ENCODE measurements at places on chromosomes 2 and 18.

DNA sequence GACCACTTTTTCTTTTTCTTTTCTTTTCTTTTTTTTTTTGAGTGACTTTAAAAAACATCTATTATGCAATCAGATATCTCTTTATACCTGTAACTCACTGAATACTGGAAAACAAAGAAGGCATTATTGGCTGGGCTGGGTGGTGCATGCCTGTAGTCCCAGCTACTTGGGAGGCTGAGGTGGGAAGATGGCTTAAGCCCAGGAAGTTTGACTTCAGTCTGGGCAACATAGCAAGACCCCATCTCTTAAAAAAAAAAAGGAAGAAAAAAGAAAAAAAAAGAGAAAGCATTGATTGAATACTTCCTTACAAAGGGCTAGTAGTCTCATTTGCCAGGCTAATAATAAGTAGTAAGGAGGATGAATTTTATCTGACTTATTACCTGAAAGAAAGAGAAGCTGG is 2.7 kb upstream of the MTCL1 start:
- DNase-seq: no peak

DNA sequence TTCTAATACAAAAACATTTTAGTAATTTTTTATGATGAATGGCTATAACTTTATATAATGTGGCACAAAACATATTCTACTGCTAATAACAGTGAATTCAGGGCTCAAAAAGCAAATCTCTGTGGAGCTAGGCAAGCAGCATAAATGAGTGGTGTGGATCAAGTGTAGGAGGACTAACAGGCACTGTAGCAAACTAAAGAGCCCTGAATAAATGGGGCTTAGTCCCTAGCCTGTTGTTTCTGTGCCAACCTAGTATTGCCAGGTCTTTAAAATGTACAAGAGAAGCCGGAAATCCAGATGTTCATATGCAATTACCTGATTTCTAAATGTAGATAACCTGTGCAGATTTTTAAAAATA is 18.5 kb downstream of the REL start:
- no peak for DNase-seq

DNA sequence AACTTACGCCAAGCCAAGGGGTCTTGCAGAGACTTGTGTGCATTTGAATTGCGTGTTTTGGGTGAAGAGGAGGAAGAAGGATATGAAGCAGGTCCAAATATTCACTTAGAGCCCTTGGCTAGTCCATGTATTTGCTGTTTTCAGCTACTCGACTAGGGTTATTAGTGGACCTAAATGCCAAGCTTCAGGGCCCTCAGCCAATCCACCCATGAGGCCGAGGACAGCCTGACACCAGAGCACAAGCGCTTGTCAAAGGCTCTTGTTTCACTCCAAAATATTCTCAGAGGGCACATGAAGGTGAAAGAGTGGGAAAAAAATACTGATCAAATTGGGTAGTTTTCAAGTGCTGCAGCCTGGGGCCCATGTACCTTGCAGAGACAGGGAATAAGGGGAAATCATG is 174.8 kb upstream of the ACAA2 start:
- no peak for DNase-seq

DNA sequence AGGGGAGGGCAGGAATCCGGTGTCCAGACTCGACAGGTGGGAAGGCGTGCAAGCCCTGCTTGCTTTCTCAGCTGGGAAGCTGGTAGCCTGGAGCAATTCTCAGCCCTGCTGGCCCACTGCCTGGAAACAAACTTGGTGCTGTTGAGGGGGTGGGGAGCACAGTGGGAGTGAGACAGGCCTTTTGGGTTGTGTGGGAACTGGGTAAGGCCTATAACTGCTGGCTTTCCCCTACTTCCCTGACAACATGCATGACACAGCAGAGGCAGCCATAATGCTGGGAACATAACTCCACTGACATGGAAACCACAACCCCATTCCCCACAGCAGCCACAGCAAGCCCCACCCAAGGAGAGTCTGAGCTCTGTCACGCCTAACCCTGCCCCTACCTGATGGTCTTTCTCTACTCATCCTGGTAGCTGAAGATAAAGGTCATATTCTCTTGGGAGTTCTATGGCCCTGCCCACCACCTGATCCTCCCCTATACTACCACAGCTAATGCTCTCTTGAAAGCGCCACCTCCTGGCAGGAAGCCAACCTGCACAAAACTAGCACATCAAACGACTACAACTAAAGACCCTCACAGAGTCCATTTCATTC is 122.9 kb upstream of the ACVR1C start:
- peak; percentile 6 for DNase-seq

- DNase-seq: no peak
Measured at GRCh38 chr2:78775291-78775690, 250.2 kb upstream of the REG3G start.

DNA sequence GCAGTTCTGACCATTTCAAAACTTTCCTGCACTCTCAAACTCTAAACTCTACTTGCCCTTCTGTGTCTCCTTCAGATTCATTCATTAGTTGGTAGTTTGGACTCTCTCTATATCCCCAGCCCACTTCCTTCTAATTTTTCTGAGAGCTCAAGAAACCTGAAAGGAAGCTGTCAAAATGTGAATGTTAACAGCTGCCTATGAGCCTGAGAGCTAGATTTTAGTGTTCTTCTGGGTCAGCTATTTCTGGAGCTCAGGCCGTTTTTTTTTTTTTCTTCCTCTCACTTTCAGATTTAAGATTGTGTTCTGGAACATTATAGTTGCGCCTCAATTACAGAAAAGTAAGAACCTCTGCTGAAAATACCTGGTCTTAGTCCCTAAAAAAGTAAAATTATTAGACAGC is 73.1 kb downstream of the RTN4 start:
- no peak for DNase-seq

- no peak for DNase-seq
Measured at GRCh38 chr2:228652366-228652765, 470.9 kb upstream of the SPHKAP start.

- no peak for DNase-seq
Measured at GRCh38 chr2:221304916-221305315, 267.2 kb downstream of the EPHA4 start.

DNA sequence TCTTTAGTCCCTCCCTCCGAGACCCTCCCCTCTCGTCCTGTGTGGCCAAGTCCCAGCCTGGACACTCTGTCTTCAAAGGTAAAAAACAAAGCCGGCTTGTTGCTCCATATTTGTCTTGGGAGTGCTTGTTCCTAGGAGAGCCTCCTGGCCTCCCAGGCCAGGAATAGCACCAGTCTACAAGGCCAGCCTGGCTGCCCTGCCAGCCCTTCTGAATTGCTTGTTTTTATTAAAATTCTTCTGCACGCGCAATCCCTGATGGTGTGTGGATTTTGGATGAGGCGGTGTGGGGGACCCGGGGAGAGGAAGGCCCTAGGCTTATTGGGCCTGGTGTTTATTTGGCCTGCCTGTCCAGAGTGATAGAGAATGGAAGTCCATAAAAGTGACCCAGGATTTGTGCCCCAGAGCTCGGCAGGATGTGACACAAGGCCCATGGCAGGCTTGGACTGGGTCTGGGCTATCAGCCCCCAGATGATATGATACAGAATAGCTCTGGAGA is 297.3 kb downstream of the CYP26B1 start:
- DNase-seq: no peak

Measured in nephron progenitor cell (in vitro differentiated cells).